Right forelimb (tissue), 1 donor: ENCODE measurements at places on chromosomes 7 and 10.

DNA sequence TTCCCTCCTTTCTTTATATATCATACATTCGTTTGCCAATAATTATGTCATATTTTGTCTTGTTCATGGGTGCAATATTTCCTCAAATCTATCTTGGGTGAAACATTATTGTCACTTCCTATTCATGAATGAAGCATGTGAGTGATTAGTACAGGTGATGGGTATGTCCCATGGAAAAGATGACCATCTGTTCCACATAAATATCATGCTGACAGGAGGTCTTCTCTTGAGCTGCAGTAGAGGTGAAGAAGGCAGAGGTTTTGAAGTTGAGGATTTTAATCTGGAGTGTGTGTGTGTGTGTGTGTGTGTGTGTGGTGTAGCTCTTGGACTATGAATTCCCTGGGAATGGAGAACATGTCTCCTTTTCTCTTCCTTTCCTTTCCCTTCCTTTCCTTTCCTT, 350.5 kb upstream of the CHRM2 start:
- DNase-seq: no peak

DNA sequence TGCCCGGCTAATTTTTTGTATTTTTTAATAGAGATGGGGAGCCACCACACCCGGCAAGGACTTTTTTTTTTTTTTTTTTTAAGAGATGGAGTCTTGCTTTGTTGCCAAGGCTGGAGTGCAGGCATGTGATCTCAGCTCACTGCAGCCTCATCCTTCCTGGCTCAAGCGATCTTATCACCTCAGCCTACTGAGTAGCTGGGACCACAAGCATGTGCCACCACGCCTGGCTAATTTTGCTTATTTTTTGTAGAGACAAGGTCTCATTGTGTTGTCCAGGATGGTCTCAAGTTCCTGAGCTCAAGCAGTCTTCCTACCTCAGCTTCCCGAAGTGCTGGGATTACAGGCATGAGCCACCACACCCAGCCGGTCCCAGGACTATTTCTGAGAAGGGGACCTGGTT, 9.3 kb upstream of the MCU start:
- no peak for DNase-seq

DNA sequence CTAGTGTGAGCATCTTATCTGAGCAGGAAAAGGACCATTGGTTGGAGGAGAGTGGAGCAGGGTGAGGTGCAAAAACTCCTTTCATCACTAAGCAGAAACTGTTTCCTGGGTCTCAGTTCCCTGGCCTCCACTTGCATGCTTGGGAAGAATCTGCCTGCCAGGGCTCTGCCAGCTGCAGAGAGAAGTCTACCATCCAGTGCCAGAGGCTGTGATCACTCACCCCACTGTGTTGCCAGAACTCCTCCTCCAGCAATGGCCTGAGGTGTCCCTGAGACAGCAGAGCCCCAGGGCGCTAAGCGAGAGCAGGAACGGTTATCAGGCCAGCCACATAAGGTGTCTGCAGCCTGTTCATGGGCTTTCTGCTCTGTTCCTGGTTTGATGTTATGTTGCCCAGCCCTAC, 991.4 kb downstream of the CCSER2 start:
- DNase-seq: no peak

DNA sequence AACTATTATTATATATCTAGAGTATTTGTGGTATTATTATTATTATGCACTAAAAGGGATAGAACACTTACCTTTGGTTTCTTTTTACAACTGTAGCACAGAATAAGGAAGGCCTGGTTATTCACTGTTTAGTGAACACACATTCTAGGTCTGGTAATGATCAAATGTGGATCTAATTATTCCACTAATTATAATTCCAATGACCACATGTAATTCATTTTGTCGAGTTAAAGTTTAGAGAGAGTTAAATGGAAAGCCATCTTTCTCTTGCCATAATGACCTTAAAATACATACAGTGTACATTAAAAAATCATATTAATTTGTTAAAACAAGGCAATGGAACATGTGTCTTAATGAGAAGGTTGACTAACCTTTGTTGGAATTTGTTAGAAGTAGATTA, 147.8 kb downstream of the SEM1 start:
- DNase-seq: no peak

DNA sequence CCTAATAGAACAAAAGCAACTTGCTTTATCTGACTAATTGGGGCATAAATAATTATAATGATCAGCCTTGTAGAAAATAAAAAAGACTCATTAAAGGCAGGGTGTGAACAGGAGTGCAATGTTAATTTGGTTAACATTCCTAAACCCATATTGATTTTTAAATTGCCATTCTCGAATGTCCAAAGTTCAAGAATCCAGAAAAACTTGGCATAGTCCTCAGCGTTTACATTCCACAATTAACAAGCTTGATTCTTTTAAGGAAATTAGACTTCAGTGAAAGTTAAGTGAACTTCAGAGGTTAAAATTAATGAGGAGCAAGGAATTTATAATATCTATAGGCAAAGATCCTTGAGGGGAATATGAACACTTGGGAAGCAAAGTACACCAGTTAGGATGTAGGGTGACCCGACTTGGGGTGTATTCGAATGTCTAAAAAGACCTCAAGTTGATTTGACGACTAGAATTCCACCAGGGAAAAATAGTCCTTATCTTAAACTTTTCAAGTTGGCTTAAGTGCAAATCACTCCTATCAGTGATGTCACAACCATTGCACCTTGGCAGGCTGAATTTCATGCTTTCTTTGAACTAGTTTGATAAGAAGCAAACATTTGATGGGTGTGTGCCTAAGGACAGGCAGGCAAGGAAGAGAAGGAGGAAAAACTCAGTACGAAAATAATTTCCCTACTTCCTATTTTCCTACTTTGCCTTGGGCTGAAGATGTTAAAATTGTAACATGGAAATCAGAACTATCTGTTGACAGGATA, 830.4 kb upstream of the COBL start:
- no peak for DNase-seq

DNA sequence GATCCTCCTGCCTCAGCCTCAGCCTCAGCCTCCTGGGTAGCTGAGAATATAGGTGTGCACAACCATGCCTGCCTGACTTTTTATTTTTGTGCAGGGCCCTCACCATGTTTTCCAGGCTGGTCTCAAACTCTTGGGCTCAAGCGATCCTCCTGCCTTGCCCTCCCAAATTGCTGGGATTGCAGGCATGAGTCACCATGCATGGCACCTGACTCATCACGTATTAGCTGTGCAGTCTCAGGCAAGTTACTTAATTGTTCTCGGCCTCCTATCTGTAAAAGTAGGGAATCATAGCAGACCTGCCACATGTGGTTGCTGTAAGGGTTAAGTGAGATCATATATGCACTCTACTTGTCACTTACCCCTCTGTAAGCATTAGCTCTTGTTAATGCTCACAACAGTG, 117.2 kb downstream of the ANLN start:
- no peak for DNase-seq

GRCh38 chr10:130739016-130739756, 572.3 kb downstream of the TCERG1L start:
- peak; percentile 22 for DNase-seq

GRCh38 chr7:146146831-146147486, 30.4 kb downstream of the CNTNAP2 start:
- no peak for DNase-seq

DNA sequence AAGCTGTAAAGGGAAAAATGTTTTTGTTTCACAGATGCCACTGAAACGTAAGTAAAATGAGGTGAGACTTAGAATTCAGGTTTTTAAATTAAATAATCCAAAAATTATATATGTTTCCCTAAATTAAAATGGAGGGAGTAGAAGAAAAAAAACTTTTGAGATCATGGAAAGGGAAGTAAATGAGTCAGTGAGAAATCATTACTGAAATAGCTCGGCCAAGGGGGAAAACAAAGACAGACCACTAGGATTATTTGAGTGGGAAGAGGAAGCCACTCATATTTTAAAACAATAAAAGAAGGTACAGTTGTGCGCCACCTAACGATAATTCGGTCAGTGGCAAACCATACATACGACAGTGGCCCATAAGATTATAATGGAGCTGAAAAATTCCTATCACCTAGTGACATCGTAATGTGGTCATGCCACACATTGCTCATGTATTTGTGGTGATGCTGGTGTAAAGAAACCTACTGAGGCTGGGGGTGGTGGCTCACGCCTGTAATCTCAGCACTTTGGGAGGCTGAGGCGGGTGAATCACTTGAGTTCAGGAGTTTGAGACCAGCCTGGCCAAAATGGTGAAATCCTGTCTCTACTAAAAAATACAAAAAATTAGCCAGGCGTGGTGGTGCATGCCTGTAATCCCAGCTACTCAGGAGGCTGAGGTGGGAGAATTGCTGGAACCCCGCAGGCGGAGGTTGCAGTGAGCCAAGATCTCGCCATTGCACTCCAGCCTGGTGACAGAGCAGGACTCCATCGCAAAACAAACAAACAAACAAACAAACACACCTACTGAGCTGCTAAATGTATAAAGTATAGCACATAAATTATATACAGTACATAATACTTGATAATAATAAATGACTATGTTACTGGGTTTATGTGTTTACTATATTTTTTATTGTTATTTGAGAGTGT, 64.7 kb downstream of the MKX start:
- no peak for DNase-seq

DNA sequence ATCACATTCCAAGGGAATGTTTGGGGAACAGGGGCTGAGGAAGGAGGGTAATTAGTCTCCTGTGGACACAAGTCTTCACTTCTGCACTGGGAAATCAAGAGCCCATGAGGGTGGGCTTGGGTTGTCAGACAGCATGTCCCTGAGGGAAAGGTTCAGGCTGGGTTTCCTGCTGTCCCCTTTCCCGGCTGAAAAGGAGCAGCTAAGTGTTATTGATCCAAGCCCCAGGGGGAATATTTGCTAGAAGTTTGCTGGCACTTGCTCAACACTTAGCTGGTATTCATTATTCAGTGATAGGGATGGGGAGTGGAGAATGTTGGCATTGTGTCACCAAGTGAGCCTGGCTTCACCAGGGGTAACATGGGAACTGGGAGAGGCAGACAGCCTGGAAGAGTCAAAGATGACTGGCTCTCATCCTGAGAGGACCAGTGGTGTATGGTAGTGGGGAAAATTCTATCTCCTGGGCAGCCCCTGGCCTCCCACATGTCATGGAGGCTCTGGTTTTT, 344.4 kb upstream of the PODXL start:
- DNase-seq: no peak

DNA sequence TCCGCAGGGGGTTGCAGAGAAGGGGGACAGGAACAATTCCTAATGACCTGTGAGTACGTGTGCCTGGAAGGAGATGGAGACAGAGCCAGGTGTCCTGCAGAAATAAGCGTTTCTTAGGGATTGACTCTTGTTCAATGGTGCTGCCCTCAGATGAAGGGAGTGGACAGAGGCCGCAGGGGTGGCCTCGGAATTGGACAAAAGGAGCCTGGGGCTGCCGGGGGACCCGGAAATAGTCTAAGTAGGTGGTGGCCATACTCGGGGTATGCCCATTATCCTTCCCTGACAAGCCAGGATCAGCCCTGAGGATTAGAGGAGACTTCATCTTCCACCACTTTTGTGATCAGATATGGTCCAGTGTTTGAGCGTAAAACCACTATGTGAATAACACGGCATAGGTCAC, 39.2 kb downstream of the ELFN1 start:
- DNase-seq: no peak

DNA sequence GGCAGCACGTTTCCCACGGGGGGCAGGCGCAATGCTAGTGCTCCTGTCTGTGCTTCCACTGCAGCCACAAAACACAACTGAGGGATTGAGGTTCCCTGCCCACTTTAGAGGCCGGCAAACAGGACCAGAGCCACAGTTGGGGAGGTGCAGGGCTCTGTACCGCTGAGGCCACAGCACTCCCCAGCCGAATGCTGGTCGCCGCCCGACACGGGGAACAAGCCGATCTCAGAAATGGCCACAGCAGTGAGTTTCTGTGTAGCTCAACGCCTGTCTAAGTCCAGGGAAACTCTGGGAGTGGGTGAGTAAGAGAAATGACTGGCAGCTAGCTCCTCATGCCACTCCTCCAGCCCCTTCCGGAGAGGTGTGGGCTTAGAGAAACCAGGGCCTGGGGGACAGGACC, 194.0 kb upstream of the VWC2 start:
- DNase-seq: no peak

DNA sequence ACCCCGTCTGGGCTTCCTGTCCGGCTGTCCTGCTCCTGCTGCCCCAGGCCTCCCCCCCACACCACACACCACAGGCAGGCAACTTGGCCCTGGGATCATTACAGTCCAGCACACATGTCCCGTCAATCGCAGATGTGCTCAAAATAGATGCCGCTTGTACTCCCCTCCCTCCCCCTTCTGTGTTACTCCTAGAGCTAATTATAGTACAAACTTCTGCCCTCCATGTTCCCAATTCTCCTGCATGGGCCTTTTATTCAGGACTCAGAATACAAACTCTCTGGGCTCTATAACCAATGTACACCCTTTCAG, at the start of gene SYNPO2L:
Gene SYNPO2L (minus strand): TSS at position 40 of the 309 bp plus-strand sequence. CDS start 107 bp downstream, outside the sequence.
- peak; percentile 62 for DNase-seq

GRCh38 chr7:30971440-30971839, 7.7 kb downstream of the GHRHR start:
- no peak for DNase-seq

GRCh38 chr10:72253578-72253977, 20.1 kb upstream of the DDIT4 start:
- no peak for DNase-seq

DNA sequence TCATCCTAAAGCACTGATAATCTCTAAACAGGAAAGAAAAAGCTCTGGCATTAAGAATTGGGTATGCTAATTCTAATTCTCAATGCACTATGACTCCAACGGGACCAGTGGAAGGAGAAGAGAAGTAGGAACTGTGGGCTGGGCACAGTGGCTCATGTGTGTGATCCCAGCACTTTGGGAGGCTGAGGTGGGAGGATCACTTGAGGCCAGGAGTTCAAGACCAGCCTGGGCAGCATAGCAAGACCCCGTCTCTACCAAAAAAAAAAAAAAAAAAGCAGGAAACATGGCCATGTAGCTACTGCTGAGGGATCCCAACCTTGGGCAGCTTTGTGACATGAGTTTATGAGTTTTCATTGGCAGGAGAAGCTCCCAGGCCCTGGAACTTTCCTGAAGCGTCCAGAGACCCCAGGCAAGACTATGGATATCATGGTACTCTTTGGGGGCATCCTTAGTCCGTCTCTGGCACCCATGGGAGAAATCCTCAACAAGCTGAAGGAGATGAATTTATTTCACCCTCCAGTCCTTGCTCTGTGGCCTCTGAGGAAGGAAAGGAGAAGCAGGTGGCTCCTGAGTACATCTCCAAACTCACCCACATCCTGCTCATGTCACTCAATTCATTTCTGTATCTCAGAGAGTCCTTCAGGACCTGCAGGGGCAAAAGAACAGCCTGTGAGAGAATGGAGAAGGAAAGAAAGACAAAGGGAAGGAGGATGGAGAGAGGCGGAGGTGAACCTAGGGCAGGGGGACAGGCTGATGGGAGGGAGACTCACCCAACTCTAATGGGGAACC, 99.5 kb downstream of the SPDYE5 start:
- no peak for DNase-seq
